ENCODE measurements at places on chromosomes 7 and 10. TPM values are rescaled to one million over a fixed set of nuclear protein-coding genes. Genes with fewer than 3 reads are reported as not detected.

DNA sequence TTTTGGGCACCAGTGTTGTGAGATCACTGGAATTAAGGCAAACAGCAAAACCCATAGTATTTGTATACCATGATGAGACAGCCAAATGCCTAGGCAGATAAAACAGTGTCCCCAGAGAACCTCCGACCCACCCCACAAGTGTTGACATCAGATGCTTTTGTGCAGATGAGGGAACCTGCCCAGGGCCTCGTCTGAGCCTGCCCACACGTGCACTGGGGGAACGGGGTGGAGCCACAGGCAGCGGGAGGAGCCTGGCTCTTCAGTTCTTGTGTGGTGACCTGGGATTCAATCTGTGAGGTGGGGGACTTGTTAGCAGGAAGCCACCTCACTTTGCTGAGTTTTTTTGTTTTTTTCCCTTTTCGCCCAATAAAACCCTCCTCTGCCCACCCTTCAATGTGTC is 33.4 kb upstream of the OPTN start:
- H3K4me1 ChIP-seq = no peaks in the 10 kb centered on the region
- no peak overlapping the region for H3K4me3 ChIP-seq
- H3K27me3 ChIP-seq = no peaks in the 10 kb centered on the region
- DNase-seq = no peak
- no peak overlapping the region for H3K27ac ChIP-seq

DNA sequence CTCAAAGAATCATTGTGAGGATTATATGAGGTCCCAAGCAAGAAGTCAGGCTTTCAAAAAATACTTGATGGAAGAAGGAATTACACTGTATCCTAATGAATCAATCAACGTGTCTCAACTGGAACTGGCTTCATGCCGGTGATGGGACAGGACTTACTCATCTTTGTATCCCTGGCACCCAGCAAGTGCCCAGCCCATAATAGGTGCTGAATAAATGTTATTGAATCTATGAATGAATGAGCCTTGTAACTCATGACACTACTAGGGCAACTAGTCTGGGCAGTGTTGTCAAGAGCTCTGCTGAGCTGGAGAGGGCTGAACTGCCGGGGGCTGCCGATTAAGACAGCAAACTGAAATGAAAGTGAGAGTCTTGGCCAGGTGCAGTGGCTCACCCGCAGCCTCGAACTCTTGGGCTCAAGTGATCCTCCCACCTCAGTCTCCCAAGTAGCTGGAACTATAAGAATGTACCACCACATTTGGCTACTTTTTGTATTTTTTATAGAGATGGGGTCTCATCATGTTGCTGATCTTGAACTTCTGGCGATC is 87.2 kb upstream of the KIF5B start:
- H3K36me3 ChIP-seq = no peaks in the 10 kb centered on the region
- no peaks in the 10 kb centered on the region for H3K4me1 ChIP-seq
- H3K27me3 ChIP-seq = no peaks in the 10 kb centered on the region
- DNase-seq = no peak

DNA sequence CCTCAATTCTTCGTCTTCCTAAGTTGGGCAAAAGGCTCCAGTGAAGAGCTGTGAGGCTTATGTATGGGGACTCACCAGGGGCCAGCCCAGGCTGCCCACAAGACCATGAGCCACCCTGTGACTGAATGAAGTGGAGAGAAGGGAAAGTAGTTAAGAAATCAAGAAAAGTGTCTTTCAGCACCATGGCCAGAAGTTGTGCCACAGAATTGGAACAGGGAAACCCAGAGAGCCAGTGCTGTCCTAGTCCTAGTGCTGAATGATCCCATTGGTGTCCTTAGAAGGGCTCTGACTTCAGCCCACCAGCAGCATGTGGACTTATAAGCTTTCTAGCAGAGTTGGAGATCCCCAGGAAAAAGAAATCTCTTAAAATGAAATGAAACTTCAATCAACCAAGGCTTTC is 37.0 kb upstream of the CCSER2 start:
- H3K27ac ChIP-seq = no peak overlapping the region
- no peaks in the 10 kb centered on the region for H3K27me3 ChIP-seq
- H3K36me3 ChIP-seq = no peaks in the 10 kb centered on the region
- no peaks in the 10 kb centered on the region for H3K4me1 ChIP-seq
- no peak overlapping the region for H3K4me3 ChIP-seq
- peak; percentile 77 for DNase-seq

DNA sequence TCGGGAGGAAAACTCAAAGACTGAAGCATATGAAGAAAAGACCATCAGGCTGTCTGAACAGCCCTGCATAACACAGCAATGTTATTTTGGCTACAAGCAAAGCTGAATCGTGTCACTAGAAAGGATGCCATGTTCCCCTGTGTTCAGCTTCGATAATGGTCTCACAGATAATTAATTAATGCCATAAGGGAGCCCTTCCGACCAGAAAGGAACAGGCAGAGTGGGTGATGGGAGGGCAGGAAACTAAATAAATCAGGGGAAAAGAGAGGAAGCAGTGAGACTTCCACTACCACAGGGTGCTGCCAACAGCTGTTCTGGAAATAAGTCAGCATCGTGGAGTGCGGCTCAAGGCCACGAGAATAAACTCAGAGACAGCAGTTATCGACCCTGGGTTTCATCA is 3.2 kb downstream of the PTPRN2 start:
- no peak overlapping the region for H3K4me3 ChIP-seq
- peaks cover 8% of the 10 kb centered on the region for H3K27me3 ChIP-seq
- peaks cover 12% of the 10 kb centered on the region for H3K4me1 ChIP-seq
- no peak overlapping the region for H3K27ac ChIP-seq

- no peak overlapping the region for H3K27ac ChIP-seq
- H3K4me3 ChIP-seq = no peak overlapping the region
- H3K4me1 ChIP-seq = no peaks in the 10 kb centered on the region
- H3K36me3 ChIP-seq = no peaks in the 10 kb centered on the region
- no peak for DNase-seq
- no peaks in the 10 kb centered on the region for H3K27me3 ChIP-seq
Measured at GRCh38 chr10:36451391-36451970, 673.9 kb upstream of the ANKRD30A start.

GRCh38 chr10:43892062-43892770 is 243.5 kb upstream of the ZNF32 start:
- peak; percentile 57 for DNase-seq
- H3K27me3 ChIP-seq = no peaks in the 10 kb centered on the region
- peaks cover 5% of the 10 kb centered on the region for H3K4me1 ChIP-seq
- H3K4me3 ChIP-seq = no peak overlapping the region
- no peak overlapping the region for H3K27ac ChIP-seq
- H3K36me3 ChIP-seq = no peaks in the 10 kb centered on the region

GRCh38 chr10:49068209-49068608 is 47.1 kb downstream of the VSTM4 start:
- no peaks in the 10 kb centered on the region for H3K27me3 ChIP-seq
- H3K36me3 ChIP-seq = peaks cover 17% of the 10 kb centered on the region
- no peak for DNase-seq

DNA sequence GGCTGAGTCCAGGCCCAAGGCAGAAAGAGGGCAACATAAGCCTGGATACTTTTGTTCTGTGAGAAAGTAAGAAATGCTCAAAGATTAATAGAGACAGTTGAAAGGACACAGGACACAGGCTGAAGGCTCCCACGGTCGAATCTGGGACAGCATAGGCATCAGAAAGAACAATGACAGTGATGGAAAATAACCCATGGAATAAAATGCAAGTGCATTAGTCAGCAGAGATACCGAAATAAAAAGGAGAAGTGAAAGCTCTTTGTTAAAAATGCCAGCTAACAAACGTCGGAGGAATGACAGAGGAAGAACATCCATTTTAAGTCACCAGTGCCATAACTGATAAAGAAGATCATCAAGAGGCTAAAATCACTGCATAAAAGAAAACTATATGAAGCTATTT is 19.6 kb upstream of the AGAP5 start:
- H3K27me3 ChIP-seq = no peaks in the 10 kb centered on the region
- peaks cover 9% of the 10 kb centered on the region for H3K36me3 ChIP-seq
- DNase-seq = no peak
- no peak overlapping the region for H3K27ac ChIP-seq
- no peaks in the 10 kb centered on the region for H3K4me1 ChIP-seq
- H3K4me3 ChIP-seq = no peak overlapping the region

DNA sequence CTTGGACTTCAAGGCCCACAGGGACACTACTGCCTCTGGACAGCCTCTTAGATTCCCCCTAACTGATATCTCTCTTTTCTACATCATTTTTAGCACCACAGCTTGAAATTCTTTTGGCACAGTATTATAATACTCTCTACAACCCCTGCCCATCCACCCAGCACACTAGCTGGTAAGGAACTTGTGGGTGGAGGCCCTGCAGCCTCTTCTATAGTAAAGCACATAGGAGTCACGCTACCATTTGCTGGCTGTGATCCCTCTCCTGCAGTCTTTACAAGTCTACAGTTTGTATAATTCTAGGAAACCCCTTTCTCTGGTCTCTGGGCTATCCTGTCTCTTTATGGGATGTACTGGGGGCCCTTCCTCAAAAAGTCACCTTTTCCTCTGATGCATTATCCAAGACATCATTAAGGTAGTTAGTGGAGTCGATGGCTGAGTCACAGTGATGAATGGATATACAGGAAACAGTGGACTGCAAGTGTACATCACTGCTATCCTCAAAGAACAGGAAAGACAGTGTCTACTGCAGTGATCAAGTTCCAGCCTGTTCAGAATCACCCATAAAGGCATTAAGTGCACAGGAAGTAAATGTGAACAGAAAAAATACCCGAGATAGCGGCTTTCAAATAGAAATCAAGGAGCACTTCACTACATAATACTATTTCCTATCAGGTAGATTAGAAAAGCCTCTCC is 54.4 kb downstream of the STK17A start:
- DNase-seq = no peak
- H3K4me1 ChIP-seq = peaks cover 12% of the 10 kb centered on the region
- H3K36me3 ChIP-seq = peaks cover 36% of the 10 kb centered on the region
- H3K4me3 ChIP-seq = no peak overlapping the region

GRCh38 chr7:87625101-87625500 is 3.1 kb upstream of the RUNDC3B start:
- peaks cover 15% of the 10 kb centered on the region for H3K27me3 ChIP-seq
- H3K4me3 ChIP-seq = no peak overlapping the region
- DNase-seq = no peak
- no peak overlapping the region for H3K27ac ChIP-seq

DNA sequence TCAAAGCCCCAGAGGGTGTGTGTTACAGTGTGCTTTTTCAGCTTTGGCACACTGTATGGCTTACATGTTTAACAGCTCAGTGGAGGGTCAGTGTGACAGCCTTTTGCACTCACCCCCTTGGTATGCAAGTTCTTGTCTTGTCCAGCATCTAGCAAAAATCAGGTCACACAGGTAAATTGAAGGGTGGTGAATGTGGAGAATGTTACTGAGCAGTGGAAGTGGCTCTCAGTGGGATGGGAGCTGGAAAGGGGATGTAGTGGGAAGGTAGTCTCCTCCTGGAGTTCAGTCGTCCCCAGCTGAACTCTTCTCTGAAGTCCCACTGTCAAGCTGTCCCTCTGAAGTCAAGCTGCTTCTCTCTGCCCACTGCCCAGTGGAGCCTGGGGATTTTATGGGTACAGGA is 21.0 kb upstream of the C10orf90 start:
- H3K4me3 ChIP-seq = no peak overlapping the region
- no peak overlapping the region for H3K27ac ChIP-seq
- DNase-seq = no peak
- H3K27me3 ChIP-seq = no peaks in the 10 kb centered on the region
- H3K36me3 ChIP-seq = no peaks in the 10 kb centered on the region

- H3K4me1 ChIP-seq = peaks cover 3% of the 10 kb centered on the region
- no peak for DNase-seq
- H3K27me3 ChIP-seq = peaks cover 9% of the 10 kb centered on the region
- no peak overlapping the region for H3K4me3 ChIP-seq
Measured at GRCh38 chr7:73429215-73429614, 4.4 kb upstream of the FZD9 start.

DNA sequence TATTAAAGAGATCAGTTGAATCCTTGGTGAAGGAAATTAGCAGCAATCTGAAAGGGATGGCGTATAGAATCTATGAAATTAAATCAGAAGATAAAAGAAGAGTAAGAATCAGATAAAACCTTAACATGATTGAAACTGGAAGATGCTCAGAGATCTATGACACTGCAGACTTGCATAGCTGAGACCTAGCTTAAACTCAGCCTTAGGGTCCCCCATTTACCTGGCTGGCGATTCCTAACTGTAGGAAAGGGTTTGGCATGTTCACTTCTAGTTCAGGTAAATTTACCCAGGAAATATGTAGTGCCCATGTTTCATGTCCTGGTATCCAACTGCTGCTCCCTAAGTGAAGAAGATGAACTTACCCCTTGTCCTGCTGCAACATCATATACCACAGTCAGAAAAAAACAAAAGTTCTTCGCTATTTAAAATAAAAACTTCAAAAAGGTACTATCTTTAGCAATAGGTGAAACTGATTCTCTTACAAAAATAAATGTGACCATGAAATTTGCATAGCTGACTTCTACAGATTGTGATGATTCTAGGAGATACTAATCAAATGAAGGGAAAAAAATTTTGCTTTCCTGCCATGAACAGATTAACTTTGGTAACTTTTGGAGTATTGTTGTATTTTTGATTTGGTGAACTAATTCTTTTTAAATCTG is 47.8 kb upstream of the TMEM243 start:
- H3K27me3 ChIP-seq = no peaks in the 10 kb centered on the region
- no peaks in the 10 kb centered on the region for H3K4me1 ChIP-seq
- H3K27ac ChIP-seq = no peak overlapping the region
- H3K4me3 ChIP-seq = no peak overlapping the region
- H3K36me3 ChIP-seq = no peaks in the 10 kb centered on the region

- H3K4me3 ChIP-seq = no peak overlapping the region
- H3K36me3 ChIP-seq = no peaks in the 10 kb centered on the region
- H3K27me3 ChIP-seq = no peaks in the 10 kb centered on the region
- no peak for DNase-seq
- no peak overlapping the region for H3K27ac ChIP-seq
- H3K4me1 ChIP-seq = no peaks in the 10 kb centered on the region
Measured at GRCh38 chr7:140417456-140418155, 13.7 kb downstream of the RAB19 start.

DNA sequence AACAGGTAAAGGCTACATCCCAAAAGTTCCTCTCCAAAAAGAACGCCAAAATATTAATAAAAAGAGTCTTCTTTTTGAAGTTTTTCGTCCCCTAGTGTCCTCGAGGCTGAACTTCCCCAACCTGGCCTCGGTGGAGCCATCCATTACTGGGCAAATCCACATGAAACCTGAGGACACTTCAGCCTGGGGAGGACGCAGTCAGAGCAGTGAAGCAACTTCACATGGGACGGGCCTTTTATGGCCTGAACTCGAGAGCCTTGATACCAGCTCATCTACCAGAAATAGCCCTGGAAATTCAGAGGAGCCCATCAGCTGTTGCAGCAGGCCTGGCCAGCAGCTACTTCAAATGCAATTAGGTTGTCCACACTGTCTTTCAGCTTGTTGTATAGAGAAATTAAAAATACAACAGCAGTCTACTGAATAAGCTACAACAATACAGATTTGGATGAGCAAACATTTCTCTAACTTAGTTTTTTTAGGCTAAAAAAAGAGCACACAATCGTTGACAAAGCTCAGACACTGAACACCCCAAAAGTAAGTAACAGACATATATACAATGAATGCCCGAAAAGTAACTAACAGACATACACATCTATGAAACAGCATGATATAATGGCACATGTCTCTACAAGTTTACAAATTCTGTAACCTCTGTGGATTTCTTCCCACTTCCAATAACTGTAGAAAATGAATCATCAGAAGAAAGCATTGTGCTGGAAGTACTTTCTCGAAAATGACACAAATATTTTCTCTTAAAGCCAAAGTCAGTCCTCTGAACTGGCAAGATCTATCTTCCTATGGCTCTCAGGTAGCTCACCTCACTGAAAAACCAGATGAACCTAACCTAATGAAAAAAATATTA is at the start of gene SVIL:
SVIL (minus strand) TSS at position 208 of the 862 bp plus-strand sequence. CDS start 79,913 bp downstream, outside the sequence.
- H3K27me3 ChIP-seq = no peaks in the 10 kb centered on the region
- no peak within 1 kb of the TSS for H3K4me3 ChIP-seq
- peak; percentile 57 for DNase-seq
- H3K27ac ChIP-seq = peak within 1 kb of the TSS; percentile 77

NKX1-2 gene
- 0.06 TPM for total RNA-seq

GRM3 gene
- 0.17 TPM for total RNA-seq

UBTD1 gene
- total RNA-seq = 44.1 TPM

DUSP5 gene
- 13.5 TPM for total RNA-seq

BLVRA gene
- 25.9 TPM for total RNA-seq
